IMR-90 (cell line): ENCODE measurements at places on chromosomes 12 and 14. TPM values are rescaled to one million over a fixed set of nuclear protein-coding genes. Genes with fewer than 3 reads are reported as not detected.

Gene FOXN4
- not detected in 2 replicates for total RNA-seq

Gene METAP2
- 72.9 and 108 TPM in 2 replicates for total RNA-seq

Gene SCNN1A
- total RNA-seq: not detected in 2 replicates

Gene SLIRP
- total RNA-seq: 226 and 309 TPM in 2 replicates

DNA sequence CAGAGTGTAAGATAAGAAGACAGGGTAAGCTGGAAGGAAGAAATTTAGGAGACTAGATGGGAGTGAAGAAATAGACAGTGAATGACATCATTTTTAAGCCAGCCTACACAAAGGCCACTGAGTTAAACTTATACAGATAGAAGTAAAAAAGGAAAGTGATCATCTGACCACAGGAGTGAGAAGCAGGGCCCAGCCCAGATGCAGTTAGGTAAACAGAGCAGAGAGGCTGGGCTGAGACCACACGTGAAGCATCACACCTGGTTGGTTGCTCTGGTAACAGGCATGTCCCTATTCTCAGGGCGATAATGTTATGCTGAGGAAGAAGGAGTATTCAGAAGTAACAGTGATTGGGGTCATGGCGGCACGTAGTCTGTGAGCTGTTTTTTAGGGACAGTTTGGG is 1079.4 kb downstream of the AACS start:
- H3K36me3 ChIP-seq: no peaks in the 10 kb centered on the region
- DNase-seq: no peak
- H3K27ac ChIP-seq: no peak overlapping the region
- H3K4me1 ChIP-seq: no peaks in the 10 kb centered on the region

- peaks cover 15% of the 10 kb centered on the region for H3K4me1 ChIP-seq
- no peak for DNase-seq
- no peak overlapping the region for H3K27ac ChIP-seq
- H3K27me3 ChIP-seq: no peaks in the 10 kb centered on the region
- no peaks in the 10 kb centered on the region; the same call in 1 of the 2 replicates for H3K36me3 ChIP-seq
Measured at GRCh38 chr14:54629635-54630360, 62.9 kb downstream of the SAMD4A start.

GRCh38 chr12:122293081-122293480 is 26.8 kb upstream of the VPS33A start:
- no peak for DNase-seq
- H3K4me3 ChIP-seq: no peak overlapping the region
- no peaks in the 10 kb centered on the region for H3K27me3 ChIP-seq
- peaks cover 22% of the 10 kb centered on the region for H3K36me3 ChIP-seq
- H3K4me1 ChIP-seq: peaks cover 5% of the 10 kb centered on the region

GRCh38 chr12:101459642-101460346 is 15.3 kb upstream of the SPIC start:
- no peaks in the 10 kb centered on the region for H3K4me1 ChIP-seq
- no peaks in the 10 kb centered on the region for H3K27me3 ChIP-seq
- no peak overlapping the region for H3K27ac ChIP-seq
- H3K4me3 ChIP-seq: no peak overlapping the region
- H3K36me3 ChIP-seq: no peaks in the 10 kb centered on the region
